ENCODE measurements at places on chromosomes 1 and 21.

DNA sequence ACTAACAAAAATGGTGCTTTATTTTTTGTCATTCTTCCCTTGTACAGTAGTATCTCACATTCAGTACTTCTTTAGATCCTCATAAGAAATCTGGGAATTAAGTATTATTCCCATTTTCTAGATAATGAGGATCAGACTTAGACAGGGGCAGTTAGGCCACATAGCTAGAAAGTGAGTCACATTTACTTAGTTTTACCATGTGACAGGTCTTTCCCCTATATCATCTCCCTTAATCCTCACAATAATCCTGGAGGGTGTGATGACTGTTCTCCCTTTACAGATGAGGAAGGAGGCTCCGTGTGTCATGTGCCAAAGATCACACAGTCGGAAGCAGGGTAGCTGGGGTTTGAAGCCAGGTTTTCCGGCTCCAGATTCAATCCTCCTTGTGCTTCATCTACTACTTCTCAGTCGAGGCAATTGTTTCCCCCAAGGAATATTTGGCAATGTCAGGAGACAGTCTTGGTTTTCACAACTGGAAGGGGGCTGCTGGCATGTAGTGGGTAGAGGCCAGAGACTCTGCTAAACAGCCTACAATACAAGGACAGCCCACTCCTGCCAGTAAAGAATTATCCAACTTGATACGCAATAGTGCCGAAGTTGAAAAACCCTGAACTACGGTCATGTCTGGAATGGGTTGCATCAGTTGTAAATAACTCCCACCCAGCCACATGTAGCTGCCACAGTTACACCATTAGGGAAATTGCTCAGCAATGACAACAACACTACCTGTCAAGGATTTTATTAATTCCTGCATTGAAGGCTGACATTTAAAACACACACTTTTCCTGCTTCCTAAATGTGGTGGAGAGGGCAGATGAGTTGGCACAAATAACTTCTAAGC is 54.5 kb downstream of the C8B start:
- DNase-seq: no peak

DNA sequence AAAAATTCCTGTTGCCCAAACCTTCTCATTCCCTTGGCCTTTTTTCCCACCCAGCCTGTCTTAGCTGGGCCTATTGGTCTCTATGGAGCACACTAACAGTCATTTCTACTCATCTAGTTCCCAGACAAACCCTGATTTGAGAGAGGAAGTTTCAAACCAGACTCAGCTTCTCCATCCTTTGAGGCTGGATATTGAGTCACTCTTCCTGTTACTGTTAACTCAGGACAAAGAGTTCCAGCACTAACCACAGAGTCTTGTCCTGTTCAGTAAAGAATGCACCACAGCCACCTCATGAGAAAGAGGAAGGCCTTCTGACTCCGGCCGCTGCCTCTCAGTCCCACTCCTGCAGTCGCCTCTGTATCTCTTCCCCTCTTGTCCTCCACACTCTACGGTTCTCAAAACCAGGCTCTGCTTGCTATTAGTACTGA is 137.8 kb downstream of the PTPRC start:
- DNase-seq: no peak

DNA sequence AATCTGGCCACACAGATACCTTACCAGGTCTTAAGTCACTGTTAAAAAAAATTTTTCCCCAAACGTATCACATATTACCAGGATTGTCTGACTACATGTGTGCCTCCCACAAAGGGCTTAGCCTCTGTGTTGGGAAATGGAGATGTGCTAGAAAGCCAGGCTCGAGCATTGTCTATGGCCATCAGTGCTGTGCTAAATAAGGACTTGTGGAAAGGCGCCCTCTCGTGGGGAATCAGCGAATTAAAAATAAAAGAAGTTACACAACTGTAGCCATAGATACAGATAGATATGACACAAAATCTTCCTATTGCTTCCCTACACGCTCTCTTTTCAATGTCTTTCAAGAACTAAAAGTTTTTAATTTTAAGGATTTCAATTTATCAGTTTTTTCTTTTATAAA is 47.5 kb upstream of the CRNN start:
- peak; percentile 53 for DNase-seq

GRCh38 chr1:2603521-2604155 is 17.1 kb downstream of the PRXL2B start:
- no peak for DNase-seq

DNA sequence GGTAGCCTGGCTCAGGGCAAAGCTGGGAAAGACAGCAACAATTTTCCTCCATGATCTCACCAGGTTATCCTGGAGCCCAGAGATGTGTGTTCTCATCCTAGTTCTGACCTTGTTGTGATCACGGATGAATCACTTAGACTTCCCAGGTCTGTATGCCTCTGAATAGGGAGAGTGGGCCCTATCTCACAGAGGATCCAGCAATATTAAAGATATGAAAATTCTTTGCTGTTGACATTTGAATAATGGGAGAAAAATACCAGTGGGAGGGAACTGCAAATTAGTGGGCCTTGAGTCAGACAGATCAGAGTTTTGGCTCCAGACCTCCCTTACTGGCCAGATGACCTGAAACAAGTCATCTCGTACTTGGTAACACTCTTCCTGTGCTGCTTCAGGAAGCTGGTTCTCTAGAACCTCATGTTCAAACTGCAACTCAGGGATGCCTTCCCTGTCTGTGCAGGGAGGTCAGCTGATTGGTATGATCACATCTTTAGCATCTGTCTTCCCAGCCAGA is 32.8 kb upstream of the RNF19B start:
- no peak for DNase-seq

DNA sequence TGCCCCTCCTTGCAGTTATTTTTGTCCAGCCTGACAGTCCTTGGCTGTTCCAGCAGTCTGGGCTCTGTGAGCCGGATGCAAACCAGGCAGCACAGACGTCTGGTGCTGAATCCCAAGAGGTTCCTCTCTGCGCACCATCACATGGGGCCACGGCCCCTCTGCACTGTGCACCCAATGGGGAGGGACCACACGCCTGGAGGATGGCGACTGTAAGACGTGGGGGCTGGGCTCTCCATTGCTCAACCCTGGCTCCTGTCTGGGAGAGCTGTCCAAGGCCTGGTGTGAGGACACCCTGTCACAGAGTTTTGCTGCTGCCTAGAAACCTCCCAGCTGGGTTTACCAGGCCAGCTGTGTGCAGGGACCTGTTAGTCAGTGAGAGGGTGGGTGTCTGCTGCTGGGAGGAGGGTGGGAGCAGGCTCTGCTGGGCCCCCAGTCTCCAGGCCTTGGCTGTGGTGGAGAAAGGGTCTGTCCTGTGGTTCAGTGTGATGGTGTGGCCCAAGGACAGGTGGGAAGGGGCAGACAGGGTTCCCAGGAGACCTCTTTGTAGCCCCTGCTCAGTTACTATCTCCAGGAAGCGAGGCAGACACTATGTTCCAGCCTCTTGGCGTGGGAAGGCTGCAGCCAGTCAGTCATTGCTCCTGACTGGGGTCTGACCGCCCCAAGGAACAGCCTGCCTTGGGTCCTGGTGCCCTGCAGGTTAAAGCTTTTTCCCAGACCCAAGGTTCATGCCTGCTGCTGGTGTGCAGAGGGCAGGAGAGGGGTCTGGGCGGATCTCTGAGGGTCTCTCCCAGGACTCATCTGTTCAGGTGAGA is 13.8 kb downstream of the HEYL start:
- no peak for DNase-seq

- no peak for DNase-seq
These were observed 231.3 kb upstream of the PLXNA2 start for GRCh38 chr1:208475449-208475848.

DNA sequence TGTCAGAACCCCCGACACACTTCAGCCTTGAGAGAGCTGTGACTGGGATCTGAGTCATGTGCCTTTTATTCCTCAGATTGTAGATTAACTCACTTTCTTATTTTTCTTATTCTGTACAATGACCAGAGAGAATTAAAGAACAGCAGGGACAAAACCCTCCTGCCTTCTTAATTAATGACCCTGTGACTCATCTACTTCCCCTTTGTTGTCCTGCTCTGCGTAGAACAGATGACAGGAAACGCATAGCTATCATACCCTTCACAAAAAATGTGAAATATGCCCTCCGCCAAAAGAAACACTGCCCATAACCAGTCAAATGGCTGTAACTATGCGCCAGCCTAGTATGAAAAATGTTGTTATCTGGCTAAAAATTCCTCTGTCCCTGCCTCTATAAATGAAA is 9.1 kb upstream of the PADI2 start:
- no peak for DNase-seq

DNA sequence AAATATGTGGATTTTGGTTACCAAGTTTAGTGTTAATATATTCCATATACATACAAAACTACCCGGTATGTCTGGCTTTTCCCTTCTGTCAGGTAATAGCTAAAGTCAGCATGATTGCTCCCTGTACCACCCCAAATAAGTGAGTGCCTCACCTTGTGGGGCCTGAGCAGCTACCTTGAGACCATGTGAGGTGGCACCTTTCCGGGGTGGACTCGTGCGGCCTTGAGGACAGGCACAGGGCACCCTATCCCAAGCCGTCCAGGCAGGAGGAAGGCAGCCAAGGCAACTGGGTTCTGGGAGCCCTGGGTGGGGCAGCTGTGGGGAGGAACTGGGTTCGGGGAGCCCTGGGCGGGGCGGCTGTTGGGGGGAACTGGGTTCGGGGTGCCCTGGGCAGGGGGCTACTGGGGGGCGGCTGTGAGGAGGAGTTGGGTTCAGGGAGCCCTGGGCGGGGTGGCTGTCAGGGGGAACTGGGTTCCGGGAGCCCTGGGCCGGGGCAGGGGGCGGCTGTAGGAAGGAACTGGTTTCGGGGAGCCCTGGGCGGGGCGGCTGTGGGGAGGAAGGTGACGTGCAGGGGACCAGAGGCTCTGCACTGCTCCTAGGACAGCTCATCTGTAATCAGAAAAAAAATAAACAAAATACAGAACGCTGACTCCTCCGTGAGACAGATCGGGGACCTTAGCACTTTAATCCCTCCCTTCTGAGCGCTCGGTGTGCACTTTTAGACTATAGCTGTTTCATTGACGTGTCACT is 63.3 kb downstream of the POFUT2 start:
- DNase-seq: no peak

DNA sequence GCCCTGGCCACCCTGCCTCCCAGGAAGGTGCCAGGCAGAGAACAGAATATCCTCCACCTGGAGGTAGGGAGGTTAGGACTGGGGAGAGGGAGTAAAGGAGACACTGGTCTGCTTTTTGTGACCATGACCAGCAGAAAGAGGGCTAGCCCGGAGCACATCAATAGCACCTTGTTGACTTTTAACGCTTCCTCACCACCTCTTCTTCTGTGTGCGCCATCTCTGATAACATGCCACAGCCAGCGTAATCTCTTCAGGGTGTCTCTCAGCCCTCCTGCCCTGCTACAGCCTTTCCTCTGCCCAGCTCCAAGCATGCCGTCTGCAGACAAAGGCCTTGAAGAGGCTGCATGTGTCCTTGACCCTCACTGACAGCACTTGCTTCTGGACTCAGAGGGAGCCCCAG is 50.9 kb upstream of the GJA5 start:
- no peak for DNase-seq

- no peak for DNase-seq
These were observed 3.6 kb upstream of the KIAA2013 start for GRCh38 chr1:11929849-11930248.

- no peak for DNase-seq
These were observed 21.1 kb downstream of the LRRC38 start for GRCh38 chr1:13492711-13493110.

GRCh38 chr1:200206340-200206739 is 178.8 kb downstream of the NR5A2 start:
- DNase-seq: no peak

DNA sequence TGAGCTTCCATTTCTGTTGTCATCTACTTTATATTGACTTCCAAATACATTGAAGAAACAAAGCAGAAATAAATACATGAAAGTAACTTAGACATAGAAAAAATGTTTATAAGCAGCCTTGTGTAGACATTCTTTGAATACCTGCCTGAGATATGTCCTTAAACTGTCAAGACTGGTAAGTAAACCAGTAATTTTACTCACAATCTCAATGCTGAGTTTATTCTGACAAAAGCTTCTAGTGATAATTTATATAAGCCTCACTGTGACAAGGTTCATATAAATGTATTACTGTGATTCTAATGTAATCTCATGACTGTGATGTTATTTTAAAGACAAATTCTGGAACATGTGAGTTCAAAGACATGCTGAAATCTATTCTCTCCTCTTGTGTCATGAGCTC is 516.7 kb upstream of the B3GALT2 start:
- no peak for DNase-seq

DNA sequence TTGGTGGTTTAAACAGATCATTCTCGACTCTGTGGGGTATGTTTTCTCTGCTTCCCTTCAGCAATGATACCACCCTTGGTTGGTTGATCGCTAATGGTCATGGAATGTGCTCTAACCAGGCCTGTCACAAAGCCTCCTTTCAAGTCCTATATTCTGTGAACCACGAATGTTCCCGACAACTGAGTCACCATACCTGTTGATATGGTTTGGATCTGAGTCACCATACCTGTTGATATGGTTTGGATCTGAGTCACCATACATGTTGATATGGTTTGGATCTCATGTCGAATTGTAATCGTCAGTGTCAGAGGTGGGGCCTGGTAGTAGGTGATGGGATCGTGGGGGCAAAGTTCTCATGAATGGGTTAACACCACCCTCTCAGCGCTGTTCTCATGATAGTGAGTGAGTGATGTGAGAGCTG is 10.2 kb upstream of the CAMK2N1 start:
- DNase-seq: no peak
